Activated T-cell treated with anti-CD3 and anti-CD28 coated beads, Interleukin-2, amount 50 U/mL, for 1 hour (primary cell): ENCODE measurements at places on chromosomes 2 and 18.

- DNase-seq: no peak
These were observed 92.2 kb upstream of the NFU1 start for GRCh38 chr2:69529480-69529879.

DNA sequence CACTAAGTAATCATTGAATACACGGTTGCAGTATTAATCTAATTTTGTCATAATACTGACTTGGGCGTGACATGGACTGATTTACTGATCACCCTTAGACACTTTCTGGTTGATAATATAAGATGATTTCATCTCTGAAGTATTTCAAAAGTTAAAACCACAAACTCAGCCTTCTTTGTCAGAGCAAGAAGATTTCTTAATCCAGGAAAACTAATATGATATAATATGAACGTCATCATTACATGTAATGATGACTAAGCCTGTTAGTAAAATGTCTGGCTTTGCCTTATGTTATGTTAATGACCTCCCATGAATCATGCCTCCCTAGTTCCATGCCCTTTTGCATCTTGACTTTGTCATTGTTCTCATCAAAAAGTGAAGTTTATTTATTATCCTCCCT, 1325.0 kb upstream of the CDH2 start:
- DNase-seq: no peak

DNA sequence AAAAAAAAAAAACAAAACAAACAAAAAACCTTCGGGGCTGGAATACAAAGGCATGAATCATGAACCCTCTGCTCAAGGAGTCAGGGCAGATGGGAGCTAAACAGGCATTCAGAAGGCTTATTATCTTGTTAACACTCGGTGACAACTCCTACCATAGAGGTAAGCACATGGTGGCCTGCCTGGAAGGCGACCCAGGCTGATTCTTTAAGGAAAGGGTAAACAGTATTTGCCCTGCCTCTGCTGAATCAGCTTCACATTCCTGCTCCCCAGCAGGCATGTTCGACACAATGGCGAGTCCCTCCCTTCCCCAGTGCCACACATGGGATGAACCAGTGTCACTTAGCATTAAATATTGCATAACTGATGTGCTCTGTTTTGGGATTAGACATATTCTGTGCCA, 191.9 kb downstream of the ARL4C start:
- no peak for DNase-seq

- DNase-seq: no peak
These were observed 27.2 kb upstream of the RFX8 start for GRCh38 chr2:101502095-101502494.

GRCh38 chr2:8851811-8852560, 14.6 kb upstream of the KIDINS220 start:
- DNase-seq: no peak

GRCh38 chr2:138504546-138505235, 3.1 kb downstream of the SPOPL start:
- no peak for DNase-seq

GRCh38 chr2:112795774-112796173, 11.5 kb upstream of the IL1A start:
- no peak for DNase-seq

- no peak for DNase-seq
These were observed 6.0 kb upstream of the ROCK1 start for GRCh38 chr18:21117409-21118131.

- no peak for DNase-seq
These were observed 131.4 kb upstream of the ITGB6 start for GRCh38 chr2:160331258-160332025.
